ENCODE measurements at places on chromosomes 2 and 18.

- DNase-seq: no peak
Observed at GRCh38 chr2:114123925-114124324, 234.0 kb downstream of the ACTR3 start.

DNA sequence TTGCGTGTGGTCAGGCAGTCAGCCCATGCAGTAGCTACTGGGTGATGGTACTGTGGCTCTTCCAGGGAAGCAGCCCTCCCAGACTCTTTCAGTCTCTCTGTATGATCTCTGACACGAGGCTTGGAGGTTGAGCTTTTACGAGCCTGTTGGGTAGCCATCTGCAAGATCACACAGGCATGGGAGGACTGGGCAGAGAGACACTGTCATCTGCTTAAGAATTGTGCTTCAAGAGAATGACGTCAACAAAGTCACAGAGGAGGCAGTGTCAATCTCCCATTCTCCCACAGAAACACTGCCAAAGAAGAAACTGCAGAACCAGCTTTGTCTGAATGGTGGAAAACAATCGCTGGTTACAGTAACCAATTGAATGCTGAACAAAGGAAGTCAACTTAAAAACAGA lies 78.4 kb upstream of the MC2R start:
- no peak for DNase-seq

- DNase-seq: no peak
Observed at GRCh38 chr2:151996243-151997003, 102.4 kb downstream of the CACNB4 start.

DNA sequence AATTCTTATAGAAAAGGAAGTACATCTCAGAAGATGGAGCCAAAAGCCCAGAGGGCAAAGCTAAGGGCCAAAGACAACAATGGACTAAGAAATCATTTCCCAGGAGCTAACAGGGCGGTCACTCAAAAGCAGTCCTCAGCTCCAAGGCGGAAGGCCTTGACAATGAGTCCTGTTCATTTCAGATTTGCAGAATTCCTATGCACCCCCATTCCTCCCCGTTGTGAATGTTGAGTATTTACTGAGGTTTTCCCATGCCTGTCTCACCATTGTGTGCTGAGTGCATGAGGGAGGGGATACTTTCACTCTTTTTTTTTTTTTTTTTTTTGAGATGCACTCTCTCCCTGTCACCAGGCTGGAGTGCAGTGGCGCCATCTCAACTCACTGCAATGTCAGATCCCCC lies 18.8 kb upstream of the DTNB start:
- DNase-seq: no peak

DNA sequence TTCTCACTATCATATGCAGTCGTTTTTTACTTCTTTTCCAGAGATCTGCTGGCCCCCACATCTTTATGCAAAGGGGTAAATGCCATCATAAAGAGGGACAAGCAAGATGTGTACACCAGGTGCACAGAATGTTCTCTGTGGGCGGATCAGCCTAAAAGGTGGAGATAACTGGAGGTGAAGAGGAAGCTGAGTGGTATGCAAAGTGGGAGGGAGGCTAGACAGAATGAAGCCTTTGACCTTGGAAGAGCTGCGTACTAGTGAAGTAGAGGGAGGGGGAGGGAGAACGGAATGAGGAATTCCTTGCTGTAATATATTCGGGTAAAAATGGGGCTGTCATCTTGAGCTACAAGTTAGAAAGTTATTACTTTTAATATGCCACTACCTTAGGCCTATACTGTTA lies 287.5 kb upstream of the VRK2 start:
- no peak for DNase-seq

GRCh38 chr2:79901161-79901560 lies 388.3 kb downstream of the CTNNA2 start:
- no peak for DNase-seq

DNA sequence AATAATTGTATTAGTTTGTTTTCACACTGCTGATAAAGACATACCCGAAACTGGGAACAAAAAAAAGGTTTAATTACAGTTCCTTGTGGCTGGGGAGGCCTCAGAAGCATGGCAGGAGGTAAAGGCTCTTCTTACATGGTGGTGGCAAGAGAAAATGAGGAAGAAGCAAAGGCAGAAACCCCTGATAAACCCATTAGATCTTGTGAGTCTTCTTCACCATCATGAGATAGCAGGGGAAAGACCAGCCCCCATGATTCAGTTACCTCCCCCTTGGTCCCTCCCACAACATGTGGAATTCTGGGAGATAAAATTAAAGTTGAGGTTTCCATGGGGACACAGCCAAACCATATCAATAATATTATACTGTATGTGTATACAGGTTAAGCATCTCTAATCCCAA lies 73.3 kb upstream of the CABLES1 start:
- no peak for DNase-seq

DNA sequence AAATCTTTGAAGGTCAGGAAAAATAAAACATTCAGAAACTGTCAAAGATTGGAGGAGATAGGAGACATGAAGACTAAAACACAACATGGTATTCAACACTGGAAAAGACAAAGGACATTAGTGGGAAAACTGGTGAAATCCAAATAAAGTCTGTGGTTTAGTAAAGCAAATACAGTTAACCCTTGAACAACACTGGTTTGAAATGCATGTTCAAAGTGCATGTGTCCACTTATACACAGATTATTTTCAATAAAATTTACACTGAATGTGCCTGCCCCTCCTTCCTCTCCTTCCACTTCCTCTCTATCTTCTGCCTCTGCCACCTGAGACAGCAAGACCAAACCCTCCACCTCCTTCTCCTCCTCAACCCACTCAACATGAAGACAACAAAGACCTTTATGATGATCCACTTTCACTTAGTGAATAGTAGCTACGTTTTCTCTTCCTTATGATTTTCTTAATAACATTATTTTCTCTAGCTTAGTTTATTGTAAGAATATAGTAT lies 14.5 kb downstream of the OLA1 start:
- DNase-seq: no peak

GRCh38 chr2:38494394-38494793 lies 108.3 kb downstream of the HNRNPLL start:
- no peak for DNase-seq

DNA sequence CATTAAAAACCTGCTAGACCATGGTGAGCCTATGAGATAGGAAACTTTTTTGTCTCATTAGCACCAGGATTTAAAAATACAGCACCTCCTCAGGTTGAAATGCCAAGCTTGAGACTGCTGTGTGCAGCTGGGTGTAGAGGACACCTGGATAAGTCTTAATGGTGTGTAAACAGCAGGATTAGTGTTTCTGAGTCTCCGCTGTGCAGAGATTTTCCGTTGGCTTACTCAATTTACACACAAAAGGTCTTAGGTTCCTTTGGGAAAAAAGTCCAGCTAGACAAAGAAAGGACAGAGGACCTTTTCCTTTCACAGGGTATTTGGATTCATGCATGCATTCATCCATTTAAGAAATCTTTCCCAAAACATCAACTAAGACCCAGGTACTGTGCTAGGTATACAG lies 168.1 kb downstream of the NRXN1 start:
- no peak for DNase-seq

DNA sequence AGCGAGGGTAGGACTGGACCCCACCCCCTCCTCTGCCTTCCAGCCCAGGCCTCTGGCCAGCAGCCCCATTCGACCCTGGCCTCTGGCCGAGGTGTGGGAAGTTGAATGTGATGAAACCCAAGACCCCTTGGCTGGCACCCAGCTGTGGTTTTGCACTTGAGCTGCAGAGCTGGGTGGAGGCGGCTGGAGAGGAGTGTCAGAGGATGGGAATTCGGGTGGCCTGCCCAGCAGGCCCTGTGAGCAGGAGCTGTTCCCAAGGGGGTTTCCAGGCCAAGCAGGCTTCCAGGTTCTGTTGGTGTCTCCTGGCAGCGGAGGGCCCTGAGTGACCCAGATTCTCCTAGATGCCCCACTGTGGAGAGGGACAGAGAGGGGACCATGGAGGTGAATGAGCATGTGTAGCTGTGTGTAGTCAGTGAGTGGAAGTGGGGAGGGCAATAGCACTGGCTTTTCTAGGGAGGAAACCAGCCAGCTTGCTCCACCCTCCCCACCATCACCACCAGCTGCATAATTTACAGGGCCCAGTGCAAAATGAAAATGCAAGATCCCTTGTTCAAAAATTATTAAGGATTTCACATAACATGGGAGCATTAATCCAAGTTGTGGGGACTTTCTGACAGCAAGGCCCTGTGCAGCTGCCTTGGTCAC lies 172.2 kb upstream of the HAAO start:
- no peak for DNase-seq

DNA sequence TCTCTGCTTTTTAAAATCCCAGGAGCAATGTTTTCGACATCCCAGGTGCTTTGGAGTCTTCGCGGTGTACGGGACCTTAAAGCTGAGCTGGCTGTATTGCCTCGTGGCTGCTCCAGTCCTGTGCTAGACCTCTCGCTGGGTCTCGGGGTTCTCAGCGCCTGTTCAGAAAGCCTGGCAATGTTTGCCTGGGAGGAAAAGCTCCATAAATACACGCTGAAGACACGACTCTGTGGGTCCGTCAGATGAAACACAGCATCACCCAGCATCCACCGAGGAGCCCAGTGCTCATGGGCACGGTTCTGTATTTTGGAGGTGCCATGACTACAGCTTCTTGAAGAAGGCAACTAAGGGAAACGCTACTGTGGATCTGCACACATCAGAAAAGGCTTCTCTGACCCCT lies 21.6 kb downstream of the MBP start:
- DNase-seq: no peak

DNA sequence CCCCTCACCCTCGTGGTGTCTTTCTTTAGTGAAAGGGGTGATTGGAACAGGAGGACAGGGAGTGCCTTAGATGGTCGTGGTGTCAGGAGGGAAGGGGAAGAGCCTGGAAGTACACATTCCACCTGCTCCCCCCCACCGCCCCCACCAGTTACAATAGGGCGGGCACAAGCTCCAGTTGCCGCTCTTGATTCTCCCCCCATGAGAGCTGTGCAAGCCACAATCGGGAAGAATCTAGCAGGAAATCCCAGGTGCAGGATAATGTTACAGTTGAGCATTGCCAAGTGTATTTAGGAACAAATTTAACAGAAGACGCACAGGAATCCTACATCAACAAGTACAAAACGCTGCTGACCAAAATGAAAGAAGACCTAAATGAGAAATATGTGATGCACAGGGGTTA lies 73.6 kb downstream of the ASAP2 start:
- DNase-seq: no peak

DNA sequence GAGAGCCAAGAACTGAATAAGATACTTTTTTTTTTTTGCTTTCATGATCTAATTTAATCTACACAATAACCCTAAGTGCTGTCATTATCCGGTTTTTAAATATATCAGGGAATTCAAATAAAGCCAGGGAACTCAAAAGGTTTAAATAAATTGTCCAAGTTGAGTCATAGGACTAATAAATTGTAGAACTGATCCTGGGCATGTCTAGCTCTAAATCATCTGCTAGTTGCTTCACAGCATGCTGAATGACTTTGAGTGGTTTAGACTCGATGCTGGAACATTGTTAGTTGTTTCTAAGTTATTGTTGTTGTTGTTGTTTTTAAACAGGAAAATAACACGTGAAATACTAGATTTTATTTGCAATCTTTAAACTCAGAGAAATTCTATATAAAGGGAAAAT lies 147.2 kb upstream of the HNMT start:
- DNase-seq: no peak

GRCh38 chr2:191691016-191691735 lies 13.2 kb downstream of the NABP1 start:
- DNase-seq: peak; percentile 31

- peak; percentile 19 for DNase-seq
Observed at GRCh38 chr2:98241592-98241991, 104.7 kb upstream of the CNGA3 start.

DNA sequence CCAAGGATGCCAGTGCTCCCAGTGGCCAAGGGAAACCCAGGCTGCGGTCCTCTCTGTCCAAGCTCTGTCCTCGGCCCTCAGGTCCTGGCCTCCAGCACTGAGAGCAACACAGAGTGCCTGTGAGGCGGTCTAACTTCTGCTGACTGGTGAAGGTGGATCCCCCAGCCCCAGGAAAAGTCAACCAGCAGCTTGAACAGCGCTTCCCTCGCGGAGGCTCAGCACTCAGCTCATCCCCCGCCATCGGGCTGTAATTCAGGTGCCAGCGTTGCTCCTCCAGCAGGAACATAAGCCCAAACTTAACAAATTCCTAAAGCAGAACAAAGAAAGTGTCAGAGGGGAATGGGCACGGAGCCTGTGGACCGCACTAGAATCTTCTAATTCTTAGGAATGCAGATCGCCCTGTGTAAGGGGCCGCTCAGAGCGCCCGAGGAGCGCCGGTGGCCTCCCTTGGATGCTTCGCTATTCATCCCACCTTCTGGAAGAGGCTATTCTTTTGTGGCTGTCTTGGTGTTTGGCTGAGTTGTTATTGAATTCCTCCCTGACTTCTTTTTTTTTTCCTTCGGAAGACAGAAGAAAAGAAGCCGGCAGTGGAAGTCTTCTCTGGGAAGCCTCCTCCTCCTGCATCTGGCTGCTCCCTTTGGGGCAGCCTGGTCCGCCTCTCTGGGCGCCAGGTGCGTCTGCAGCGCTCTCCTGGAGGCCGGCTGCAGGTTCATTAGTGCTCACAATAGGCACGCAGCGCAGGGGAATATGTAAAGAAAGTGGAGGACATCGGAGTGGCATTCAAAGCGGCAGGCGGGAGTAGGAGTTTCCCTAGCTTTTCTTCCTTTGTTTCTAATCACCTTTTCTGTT lies 905.6 kb downstream of the TSN start:
- DNase-seq: peak; percentile 60

- no peak for DNase-seq
Observed at GRCh38 chr2:152049541-152049940, 49.3 kb downstream of the CACNB4 start.

DNA sequence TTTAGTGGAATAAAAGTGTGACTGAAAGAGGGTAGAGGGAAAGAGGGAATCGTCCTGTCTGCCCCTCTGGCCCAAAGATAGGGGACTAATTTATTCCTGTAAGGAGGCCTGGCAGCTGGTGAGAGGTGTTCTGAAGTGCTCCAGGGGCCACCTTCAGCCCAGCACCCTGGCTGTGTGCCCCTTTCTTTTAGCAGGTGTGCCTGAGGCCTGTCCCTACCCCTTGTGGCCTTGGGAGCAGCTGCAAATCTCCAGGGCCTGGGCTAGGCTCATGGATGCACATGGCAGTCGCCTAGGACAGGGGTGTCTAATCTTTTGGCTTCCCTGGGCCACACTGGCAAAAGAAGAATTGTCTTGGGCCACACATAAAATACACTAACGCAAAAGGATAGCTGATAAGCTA lies 37.3 kb downstream of the FHOD3 start:
- no peak for DNase-seq
